ENCODE measurements at places on chromosomes 13 and 19.

- no peak for DNase-seq
Measured at GRCh38 chr13:104595511-104595910, 1529.3 kb upstream of the SLC10A2 start.

- no peak for DNase-seq
Measured at GRCh38 chr13:42524487-42525034, 49.4 kb upstream of the TNFSF11 start.

- no peak for DNase-seq
Measured at GRCh38 chr13:27631156-27631555, 9.5 kb downstream of the POLR1D start.

DNA sequence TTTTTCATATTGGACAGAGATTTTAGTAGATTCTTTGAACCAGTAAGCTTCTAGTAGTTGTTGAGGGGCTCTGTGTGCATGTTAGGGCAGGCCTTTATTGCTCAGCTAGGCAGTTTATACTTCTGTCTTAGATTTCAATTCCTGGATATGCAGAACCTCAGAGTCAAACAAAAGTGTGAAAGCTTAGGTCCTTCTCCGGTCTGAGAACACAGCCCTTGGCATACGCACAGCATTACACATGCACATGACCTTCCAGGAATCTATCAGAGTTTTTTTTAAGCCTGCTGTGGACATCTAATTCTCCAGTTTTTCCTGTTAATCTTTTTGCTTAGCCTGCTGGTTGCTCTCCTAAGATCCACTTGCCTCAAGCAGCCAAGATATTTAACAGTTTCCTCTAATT is 77.9 kb upstream of the KL start:
- DNase-seq, result no peak

- no peak for DNase-seq
Measured at GRCh38 chr13:98752467-98753290, at the start of gene SLC15A1. Gene SLC15A1 (minus strand): TSS chr13:98752672. CDS start chr13:98752598, 74 bp downstream.

GRCh38 chr13:29858231-29858630 is 7.8 kb upstream of the UBL3 start:
- no peak for DNase-seq

DNA sequence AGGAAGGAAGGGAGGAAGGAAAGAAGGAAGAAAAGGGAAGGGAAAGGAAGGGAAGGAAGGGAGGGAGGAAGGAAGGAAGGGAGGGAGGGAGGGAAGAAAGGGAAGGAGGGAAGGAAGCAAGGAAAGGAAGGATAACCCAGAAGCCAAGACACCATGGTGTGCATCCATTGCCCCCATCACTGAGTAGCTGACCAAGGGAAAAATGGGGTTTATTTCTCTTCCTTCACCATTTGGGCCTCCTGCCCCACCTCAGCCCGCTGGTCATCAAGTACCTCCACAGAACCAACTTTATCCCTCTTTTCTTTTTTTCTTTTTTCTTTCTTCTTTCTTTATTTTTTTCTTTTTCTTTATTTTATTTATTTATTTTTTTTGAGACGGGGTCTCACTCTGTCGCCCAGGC is 20.4 kb downstream of the CABP5 start:
- DNase-seq, result no peak

- no peak for DNase-seq
Measured at GRCh38 chr13:100098445-100099116, 9.7 kb downstream of the PCCA start.

DNA sequence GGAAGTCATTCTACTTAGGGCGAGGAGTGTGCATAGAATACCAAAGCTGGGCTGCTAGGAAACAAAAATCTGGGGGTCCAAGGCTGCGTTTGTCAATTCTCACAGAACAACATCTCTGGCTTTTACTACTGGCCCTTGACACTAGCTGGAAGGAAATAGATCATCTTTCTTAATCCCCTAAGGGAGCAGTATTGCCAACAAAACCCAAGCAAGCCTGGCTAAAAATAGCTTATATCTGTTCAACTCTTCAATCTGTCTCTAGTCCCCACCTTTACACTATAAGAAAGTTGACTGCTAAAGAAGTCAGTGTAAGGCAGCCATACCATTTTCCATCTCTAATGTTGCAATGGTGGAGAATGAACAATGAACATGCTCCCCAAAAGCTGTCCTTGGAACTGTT is 107.8 kb upstream of the SPRY2 start:
- no peak for DNase-seq

DNA sequence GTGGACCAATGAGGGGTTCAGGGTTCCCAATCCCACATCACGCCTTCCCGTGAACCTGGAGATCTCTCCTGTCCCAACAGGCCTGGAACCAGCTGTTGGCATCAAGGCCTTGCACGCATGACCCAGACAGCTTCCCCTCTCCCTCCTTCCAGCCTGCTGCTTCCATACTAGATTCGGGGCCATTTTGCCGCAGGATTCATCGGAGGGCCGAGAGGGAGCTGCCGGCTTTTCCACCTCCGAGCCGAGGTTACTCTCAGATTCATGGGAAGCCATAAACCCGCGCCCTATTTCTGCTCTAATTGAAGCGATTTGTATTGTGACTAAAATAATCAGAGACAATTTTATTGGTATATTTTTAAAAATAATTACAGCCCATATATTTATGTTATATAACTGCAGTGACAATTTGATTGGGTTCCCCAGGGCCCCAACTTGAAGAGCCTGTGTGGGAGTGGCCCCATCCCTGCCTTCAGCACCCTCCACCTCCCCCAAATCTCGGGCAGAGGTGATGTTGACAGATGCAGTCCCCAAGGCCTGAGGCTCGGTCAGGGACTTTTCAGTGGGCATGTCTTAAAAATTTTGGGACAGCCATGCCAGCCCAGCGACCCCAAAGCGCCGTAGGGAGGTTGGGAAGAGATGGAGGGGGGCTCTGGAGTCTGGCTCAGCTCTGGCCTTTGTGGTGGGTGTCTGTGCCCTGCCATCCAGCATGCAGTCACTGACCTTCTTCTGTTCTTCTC is 30.8 kb upstream of the PEPD start:
- no peak for DNase-seq

GRCh38 chr13:44565881-44566280 is 10.2 kb downstream of the TSC22D1 start:
- no peak for DNase-seq

DNA sequence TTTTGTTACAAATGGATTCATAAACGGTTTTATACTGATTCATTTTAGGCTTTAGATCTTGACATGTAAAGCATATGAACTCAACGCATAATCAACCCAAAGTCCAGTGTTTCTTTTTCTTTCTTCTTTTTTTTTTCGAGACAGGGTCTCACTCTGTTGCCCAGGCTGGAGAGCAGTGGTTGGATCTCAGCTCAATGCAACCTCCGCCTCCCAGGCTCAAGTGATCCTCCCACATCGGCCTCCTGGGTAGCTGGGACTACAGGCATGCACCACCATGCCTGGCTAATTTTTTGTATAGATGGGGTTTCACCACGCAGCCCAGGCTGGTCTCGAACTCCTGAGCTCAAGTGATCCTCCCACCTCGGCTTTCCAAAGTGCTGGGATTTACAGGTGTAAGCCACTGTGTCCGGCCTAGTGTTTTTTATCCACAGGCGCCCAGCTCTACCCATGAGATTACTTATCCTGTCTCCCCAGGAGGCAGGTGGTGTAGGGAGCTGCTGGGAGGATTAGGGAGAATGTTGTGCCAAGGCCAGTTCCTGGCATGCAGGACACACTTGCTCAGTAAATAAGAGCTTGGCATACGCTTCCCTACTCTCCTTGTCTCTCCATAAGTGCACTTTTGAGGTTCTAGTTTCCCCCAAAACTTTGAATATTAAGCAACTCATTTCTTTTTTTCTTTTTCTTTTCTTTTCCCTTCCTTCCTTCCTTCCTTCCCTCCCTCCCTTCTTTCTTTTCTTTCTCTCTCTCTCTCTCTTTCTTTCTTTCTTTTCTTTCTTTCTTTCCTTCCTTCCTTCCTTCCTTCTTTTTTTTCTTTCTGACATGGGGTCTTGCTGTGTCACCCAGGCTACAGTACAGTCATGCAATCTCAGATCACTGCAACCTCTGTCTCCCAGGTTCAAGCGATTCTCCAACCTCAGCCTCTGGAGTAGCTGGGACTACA is 4.8 kb upstream of the CEBPA start:
- DNase-seq, result no peak

DNA sequence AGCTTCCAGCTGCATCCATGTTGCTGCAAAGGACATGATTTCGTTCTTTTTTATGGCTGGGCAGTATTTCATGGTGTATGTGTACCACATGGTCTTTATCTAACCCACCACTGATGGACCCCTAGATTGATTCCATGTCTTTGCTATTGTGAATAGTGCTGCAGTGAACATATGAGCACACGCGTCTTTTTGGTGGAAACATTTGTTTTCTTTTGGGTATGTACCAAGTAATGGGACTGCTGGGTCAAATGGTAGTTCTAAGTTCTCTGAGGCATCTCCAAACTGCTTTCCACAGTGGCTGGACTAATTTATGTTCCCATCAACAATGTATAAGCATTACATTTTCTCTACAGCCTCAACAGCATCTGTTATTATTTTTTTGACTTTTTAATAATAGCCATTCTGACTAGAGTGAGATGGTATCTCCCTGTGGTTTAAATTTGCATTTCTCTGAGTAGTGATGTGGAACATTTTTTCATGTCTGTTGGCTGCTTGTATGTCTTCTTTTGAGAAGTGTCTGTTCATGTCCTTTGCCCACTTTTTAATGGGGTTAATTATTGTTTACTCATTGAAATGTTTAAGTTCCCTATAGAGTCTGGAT is 6.8 kb upstream of the UBE2L5 start:
- no peak for DNase-seq

DNA sequence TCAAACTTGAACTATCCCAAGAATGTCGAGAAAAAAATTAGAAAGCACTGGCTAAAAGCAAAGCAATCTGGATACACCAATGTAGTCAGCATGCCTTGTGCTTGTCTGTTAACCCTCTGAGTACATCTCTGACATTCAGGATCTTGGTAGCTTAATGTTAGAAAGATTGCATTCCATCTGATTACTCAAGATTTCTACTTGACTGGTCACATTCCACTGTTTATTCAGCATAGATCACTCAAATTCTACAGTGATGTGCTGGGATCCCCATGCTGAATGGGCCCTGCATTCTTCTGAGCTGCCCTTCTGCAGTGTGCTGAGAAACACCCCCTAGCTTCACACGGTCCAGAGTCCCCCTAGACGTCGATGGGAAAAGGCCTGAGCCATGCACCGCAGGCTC is 295.4 kb upstream of the MAB21L1 start:
- DNase-seq, result no peak

DNA sequence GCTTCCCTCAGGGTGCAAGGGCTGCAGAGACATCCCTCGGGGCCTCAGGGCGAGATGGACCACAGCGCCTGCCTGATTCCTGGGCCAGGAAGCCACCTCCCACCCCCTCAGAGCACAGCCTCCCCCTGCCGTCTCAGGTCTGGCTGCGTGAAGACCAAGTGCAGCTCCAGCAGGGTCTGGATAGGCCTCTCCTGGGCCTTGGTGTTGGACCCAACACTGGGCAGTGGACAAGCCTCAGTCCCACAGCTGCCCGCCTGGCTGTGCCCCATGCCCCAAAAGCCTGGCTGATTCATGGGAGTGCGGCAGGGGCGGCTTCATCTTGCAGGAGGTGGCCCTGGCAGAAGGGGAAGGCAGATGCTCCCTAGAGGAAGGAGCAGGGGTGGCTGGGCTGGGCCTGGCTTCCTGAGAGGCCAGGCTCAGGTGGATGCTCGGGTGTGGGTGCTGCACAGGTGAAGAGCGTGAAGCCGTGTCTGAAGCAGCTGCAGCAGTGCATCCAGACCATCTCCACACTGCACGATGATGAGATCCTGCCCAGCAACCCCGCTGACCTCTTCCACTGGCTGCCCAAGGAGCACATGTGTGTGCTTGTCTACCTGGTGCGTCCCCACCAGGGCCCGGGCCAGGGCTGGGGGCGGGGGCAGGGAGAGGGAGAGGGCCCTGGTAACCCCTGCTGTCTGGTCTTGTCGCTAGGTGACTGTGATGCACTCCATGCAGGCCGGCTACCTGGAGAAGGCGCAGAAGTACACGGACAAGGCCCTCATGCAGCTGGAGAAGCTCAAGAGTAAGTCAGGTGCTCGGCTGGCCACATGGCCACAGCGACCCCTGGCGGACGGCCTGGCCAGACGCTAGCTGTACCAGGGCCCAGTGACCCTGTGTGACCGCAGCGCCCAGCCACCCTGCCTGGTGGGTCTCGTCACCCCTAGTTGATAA is 21.7 kb downstream of the MAU2 start:
- no peak for DNase-seq

GRCh38 chr19:14342809-14343208 is 38.4 kb upstream of the ADGRE5 start:
- no peak for DNase-seq

DNA sequence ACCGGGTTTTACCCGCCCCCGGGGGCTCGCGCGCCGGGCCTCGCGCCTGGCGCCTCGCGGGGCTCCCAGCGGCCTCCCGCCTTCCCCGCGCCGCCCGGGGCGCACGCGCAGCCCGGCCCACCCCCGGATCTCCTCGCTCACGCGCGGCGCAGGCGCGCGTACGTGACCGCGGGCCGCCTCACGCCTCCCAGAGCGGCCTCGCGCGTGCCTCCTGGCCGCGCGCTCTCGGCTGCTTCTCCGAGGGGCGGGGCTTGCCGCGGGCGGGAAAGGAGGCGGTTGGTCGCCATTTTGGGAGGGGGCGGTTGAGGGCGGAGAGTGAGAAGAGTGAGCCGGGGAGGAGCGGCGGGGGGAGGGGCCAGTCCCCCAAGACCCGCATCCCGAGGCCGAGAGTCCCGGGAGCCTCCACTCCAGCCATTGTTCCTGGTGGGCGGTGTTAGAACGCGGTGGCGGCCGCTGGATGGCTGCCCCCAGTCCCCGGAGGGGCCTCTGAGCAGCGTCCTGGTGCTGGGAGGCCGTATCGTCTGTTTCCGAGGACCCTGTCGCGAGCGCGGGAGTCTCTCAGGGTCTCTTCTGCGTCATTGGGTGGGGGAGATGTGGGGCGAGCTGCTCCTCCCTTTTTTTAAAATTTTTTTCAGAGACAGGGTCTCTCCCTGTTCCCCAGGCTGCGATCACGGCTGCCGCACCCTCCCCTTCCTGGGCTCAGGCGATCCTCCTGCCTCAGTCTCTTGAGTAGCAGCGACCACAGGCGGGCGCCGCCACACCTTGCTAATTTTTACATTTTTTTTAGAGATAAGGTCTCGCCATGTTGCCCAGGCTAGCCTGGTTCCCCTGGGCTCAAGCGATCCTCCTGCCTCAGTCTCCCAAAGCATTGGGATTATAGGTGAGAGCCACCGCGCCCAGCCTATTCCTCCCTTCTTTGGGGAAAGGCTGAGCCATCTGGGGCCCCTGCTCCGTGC is at the start of gene ZNF541:
Gene ZNF541 (minus strand): TSS at position 78 of the 956 bp plus-strand sequence. CDS start 17,292 bp downstream, outside the sequence.
- no peak for DNase-seq

DNA sequence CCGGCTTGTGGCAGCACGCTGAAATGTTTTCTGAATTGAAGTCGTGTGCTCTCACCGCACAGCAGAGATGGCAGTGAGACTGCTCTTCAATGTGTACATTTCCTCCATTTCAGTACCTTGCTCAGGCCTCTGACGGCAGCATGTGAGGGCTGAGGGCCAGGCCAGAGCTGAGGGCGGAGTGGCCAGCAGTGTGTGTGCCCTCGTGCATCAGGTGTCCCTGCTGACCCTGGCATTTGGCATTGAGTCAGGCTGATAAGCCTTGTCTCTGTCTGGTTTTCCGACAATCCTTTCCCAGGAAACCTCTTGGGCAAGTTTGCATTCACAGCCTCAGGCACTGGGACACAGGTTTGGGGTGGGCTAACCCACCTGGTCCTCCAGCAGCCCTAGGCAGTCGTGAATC is 62.3 kb downstream of the EFNB2 start:
- DNase-seq, result no peak
